ENCODE measurements at places on chromosomes 7 and 10. TPM values are rescaled to one million over a fixed set of nuclear protein-coding genes. Genes with fewer than 3 reads are reported as not detected.

GRCh38 chr10:86793696-86794095 lies 37.3 kb downstream of the BMPR1A start:
- H3K36me3 ChIP-seq: no peaks in the 10 kb centered on the region
- DNase-seq: no peak
- H3K27ac ChIP-seq: no peak overlapping the region
- peaks cover 16% of the 10 kb centered on the region for H3K4me1 ChIP-seq
- no peak overlapping the region for H3K4me3 ChIP-seq

GRCh38 chr7:131032786-131033185 lies 294.9 kb upstream of the MKLN1 start:
- H3K36me3 ChIP-seq: no peaks in the 10 kb centered on the region
- H3K27ac ChIP-seq: no peak overlapping the region
- no peak for DNase-seq
- H3K27me3 ChIP-seq: no peaks in the 10 kb centered on the region

GRCh38 chr7:157650801-157651200 lies 314.0 kb downstream of the DNAJB6 start:
- no peak overlapping the region for H3K27ac ChIP-seq
- no peaks in the 10 kb centered on the region for H3K27me3 ChIP-seq
- no peaks in the 10 kb centered on the region for H3K36me3 ChIP-seq
- H3K4me3 ChIP-seq: no peak overlapping the region
- peak; percentile 80 for DNase-seq

DNA sequence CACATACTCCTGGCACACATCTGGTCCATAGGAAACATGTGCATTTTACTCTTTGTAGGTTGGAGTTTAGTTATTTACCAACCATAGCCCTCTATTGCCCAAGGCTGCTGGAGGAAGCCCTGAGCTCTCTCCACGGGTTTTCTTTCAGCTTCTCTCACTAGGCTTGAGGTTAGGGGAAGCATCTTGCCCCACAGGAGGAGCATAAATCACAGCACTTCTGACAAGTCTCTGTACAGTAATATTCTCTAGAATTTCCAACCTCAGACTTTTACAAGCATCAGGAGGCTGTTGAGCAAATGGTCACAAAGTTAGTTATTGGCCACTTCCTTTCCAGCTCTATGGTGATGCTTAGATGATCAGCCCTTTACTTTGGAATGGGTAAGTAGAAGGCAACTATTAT lies 122.9 kb upstream of the GLI3 start:
- DNase-seq: no peak
- H3K4me1 ChIP-seq: no peaks in the 10 kb centered on the region
- H3K4me3 ChIP-seq: no peak overlapping the region
- no peaks in the 10 kb centered on the region for H3K36me3 ChIP-seq
- no peak overlapping the region for H3K27ac ChIP-seq

DNA sequence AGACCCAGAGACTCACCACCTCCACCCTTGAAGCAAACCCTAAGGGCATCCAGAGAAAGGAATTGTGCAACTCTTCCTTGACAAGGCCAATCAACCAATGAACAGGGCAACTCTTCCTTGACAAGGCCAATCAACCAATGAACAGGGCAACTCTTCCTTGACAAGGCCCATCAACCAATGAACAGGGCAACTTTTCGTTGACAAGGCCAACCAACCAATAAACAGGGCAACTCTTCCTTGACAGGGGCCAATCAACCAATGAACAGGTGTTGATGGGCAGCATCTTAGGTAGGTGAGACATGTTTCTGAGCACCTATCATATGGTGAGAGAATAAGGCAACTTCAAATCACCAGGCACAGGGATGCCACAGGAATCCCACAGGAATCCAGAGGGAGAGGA lies 181.5 kb upstream of the RNF32 start:
- H3K4me1 ChIP-seq: no peaks in the 10 kb centered on the region
- H3K27ac ChIP-seq: no peak overlapping the region
- no peak overlapping the region for H3K4me3 ChIP-seq
- H3K27me3 ChIP-seq: no peaks in the 10 kb centered on the region
- peak; percentile 80 for DNase-seq

DNA sequence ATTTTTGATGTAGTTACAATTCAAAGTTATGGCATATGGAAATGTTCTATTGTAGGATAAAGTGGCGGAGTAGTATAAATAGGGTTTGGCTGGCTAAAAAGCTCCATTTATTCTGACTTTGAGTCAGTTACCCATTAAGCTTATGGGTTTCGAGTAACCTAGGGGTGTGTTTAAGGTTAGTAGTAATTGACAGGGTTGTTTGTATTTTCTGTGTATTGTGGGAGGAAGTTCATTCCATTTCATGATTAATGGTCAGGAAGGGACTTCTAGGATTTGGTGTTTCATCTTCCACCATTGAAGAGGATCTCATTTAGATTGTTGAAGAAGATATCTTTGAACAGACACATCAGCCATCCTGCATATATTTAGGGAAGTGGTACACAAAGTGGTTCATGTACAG lies 75.0 kb downstream of the BICC1 start:
- peaks cover 23% of the 10 kb centered on the region for H3K4me1 ChIP-seq
- H3K27ac ChIP-seq: no peak overlapping the region
- H3K4me3 ChIP-seq: no peak overlapping the region
- H3K27me3 ChIP-seq: no peaks in the 10 kb centered on the region
- DNase-seq: peak; percentile 36

- H3K36me3 ChIP-seq: peaks cover 19% of the 10 kb centered on the region
- H3K27ac ChIP-seq: peak overlapping the region; percentile 80
- H3K4me3 ChIP-seq: peak overlapping the region; percentile 90
- peaks cover 4% of the 10 kb centered on the region for H3K4me1 ChIP-seq
These were observed 914 bp downstream of the ZNF37A start for GRCh38 chr10:38094927-38095574.

GRCh38 chr10:3199488-3199887 lies 26.9 kb upstream of the PITRM1 start:
- no peaks in the 10 kb centered on the region for H3K36me3 ChIP-seq
- peaks cover 16% of the 10 kb centered on the region for H3K27me3 ChIP-seq
- no peak overlapping the region for H3K4me3 ChIP-seq
- no peak for DNase-seq

GRCh38 chr7:79272066-79272669 lies 181.3 kb downstream of the MAGI2 start:
- DNase-seq: no peak
- no peak overlapping the region for H3K4me3 ChIP-seq
- H3K27me3 ChIP-seq: no peaks in the 10 kb centered on the region
- H3K36me3 ChIP-seq: no peaks in the 10 kb centered on the region
- H3K4me1 ChIP-seq: peaks cover 8% of the 10 kb centered on the region

GRCh38 chr10:72340510-72341261 lies 14.0 kb downstream of the DNAJB12 start:
- H3K4me3 ChIP-seq: no peak overlapping the region
- no peak overlapping the region for H3K27ac ChIP-seq
- peak; percentile 92 for DNase-seq
- H3K27me3 ChIP-seq: no peaks in the 10 kb centered on the region
- H3K36me3 ChIP-seq: peaks cover 57% of the 10 kb centered on the region

THSD7A gene
- under 0.01 TPM for total RNA-seq

TMEM213 gene
- not detected for total RNA-seq

CDHR3 gene
- total RNA-seq: 6.5 TPM

ICA1 gene
- total RNA-seq: 1.2 TPM

RET gene
- total RNA-seq: under 0.01 TPM

Data from osteoblast (primary cell).